ENCODE measurements at places on chromosomes 6 and 20.

DNA sequence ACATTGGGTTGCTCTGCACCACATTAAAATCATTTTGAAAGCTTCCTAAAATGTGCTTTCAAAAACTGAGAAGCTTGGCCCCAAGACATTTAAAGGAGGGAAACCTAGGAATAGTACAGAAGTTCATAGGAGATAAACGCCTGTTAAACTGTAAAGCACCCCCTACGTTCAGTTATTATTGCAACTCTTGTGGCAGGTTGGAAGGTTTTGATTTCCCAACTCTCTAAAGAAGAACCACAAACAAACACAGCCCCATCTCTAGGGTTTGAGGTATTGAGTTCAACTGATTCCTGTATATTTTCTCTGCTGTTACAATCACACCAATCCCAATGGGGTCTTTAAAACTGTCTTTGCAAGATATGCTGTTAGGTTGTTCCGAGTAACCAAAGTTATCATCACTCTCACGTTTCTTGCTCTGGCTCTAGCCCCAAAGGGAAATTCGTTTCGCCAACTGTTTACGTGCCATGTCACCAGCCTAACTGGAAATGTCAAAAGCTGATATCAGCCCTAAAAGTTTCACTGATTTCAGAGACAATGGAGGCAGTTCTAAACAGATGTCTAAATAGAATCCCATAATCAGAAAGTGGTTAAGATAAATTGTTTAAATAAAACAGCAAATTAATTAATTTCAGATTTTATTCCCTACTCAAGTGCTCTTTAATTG, 12.1 kb downstream of the TFAP2A start:
- DNase-seq = no peak

GRCh38 chr6:166400181-166400580, 17.4 kb upstream of the MPC1 start:
- DNase-seq = no peak

- DNase-seq = no peak
Measured at GRCh38 chr6:111462770-111463391, 20.1 kb downstream of the REV3L start.

GRCh38 chr20:35287509-35288324, 3.1 kb upstream of the EIF6 start:
- no peak for DNase-seq

DNA sequence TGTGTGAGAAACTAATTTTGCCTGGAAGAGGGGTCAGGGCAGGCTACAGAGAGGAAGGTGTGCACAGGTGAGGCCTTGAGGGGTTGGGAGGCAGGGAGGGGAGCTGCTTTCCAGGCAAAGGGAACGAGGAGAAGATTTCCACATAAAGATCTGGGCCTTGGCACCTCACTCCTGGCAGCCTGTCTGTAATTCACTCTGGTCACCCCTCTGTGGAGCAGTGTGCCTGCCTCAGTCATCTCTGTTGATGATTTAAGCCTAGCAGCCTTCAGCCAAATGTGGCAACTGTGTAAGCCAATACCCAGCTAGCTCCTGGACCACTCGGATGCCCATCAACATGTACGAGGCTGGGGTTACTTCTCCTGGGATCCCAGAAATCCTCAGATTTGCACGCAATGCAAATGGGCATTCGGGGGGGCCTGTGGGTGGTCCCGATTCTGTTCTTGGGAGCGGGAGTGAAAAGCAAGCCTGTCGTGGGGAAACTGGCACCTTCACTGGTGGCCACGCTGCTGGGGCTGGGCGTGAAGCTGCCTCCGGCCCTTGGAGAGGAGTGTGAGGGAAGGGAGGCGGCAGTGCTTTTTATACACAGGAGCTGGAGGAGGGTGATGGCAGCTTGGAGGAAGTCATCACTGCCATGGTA, 360.4 kb downstream of the ZFAND3 start:
- no peak for DNase-seq
